Mammary epithelial cell (primary cell): ENCODE measurements at places on chromosomes 6 and 20.

DNA sequence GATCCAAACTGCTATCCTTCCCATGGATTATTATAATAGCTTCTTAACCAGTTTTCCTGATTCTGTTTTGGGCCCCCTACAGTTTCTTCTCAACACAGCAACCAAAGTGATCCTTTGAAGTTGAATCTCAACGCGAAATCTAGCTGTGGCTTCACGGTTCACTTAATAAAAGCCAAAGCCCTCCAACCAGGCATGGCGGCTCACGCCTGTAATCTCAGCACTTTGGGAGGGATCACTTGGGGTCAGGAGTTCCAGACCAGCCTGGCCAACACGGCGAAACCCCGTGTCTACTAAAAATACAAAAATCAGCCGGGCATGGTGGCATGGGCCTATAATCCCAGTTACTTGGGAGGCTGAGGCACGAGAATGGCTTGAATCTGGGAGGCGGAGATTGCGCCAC lies 3.3 kb downstream of the RMND1 start:
- DNase-seq = no peak

DNA sequence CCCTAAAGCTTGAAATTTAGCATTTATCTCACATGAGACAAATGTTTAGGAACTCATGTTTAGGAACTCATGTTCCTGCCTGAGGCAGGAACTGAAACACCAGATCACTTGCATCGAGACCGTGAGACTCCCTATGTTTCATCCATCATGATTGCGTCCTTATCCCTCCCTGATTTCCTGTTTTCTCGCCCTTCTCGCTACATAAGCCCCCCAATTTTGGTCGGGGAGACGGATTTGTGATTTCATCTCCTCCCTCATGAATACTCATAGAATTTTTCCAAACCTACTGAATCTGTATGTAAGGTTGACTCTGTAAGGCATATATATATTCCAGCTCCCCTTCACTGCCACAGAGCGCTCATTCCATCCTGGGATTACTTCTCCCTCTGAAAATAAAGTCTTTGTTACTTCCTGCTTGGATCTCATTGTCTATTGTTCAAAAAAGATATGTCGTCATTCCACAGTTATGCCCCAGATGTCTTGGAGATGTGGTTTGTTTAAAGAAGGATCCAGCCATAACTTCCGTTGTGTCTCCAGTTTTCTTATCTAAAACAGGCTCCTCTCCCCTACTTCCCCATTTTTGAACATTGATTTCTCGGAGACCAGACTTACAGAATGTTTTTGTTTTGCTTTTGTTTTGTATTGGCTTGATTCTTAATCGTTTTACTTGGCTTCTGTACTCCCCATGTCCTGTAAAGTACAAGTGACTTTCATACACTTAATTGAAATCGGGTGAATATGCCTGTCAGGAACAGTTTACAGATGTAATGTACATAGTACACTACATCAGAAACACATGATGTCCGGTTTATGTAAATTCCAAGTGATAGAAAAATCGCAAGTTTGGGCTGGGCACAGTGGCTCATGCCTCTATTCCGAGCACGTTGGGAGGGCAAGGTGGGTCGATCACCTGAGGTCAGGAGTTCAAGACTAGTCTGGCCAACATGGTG lies 118.7 kb downstream of the HFE start:
- peak; percentile 79 for DNase-seq

DNA sequence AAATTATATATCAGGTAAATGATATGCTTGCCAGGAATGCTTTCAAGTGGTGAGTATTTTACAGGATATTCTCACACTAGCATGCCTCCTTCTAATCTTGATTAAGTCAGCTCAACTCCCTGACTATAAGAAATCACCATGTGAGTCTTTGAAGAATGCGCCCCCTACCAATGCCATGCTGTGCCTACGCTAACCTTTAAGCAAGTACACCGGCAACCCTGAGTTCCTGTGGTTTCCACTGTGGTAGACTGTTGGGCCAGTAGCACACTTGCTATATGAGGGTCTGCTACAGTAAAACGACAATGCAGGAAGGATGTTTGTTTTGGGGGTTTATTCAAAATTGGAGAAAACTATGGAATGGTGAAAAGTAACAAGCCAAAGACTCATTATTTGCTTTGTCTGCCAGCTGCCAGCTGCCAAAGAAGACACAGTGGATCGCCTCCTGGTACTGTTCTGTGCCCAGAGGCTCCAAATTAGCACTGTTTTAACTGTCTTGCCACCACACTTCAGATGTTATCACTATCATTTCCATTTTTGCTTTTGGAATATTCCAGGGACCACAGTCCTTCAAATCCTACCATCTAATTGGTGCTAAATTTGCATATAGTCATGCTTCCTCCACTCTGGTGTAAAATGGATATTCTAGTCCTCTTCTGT lies 333.5 kb downstream of the RNGTT start:
- no peak for DNase-seq

DNA sequence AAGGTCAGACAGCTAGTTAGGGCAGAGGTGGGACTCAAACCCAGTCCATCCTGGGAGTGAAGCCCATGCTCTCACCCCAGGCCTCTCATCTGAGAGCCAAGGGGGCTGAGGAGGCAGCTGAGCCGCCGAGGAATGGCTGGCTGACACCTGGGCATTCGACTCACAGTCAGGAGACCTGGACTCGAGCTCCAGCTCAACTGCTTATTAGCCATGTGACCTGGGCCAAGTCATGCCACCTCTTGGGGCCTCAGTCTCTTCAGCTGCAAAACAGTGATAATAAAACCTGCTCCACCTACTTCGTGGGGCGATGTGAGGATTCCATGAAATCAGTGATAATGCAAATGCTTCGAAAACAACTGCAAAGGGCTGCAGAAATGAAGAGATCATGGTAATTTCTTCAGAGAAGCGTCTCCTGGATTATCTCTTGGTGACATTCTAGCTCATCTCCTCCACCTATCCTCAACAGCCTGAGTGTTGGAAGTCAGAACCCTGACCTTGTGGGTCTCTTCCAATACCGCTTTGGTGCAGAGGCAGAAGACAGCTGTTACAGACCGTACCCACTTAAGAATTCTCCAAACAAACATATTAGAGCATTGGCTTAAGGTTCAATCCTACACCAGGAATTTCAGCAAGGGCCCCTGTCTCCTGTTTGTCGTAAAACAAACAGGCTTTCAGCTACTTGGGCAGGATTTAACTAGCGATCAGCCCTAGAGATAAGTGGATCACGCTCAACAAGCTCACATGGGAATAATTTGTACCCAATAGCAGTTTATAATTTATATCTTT lies 60.0 kb upstream of the PIM1 start:
- DNase-seq = no peak

DNA sequence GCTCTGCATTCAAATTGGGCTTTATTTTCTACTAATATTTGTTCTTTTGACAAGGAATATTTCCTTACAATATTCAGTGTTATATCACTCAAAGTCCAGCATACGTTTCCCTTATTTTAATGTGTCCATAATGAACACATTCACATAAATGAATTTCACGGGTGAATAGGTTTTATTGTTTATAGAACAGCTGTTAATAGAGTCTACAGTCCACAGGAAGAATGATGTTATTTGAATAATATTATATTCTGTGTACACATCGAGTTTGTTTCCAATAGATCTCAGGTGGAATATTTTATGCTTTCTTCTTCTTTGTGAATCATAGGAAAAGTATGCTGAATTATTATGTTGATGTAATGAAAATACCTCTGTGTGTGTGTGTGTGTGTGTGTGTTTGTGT lies 582.4 kb downstream of the CDH26 start:
- DNase-seq = no peak

- no peak for DNase-seq
Observed at GRCh38 chr20:23544133-23544532, 24.2 kb downstream of the CST9L start.

GRCh38 chr6:143115728-143116127 lies 55.0 kb downstream of the AIG1 start:
- DNase-seq = no peak

DNA sequence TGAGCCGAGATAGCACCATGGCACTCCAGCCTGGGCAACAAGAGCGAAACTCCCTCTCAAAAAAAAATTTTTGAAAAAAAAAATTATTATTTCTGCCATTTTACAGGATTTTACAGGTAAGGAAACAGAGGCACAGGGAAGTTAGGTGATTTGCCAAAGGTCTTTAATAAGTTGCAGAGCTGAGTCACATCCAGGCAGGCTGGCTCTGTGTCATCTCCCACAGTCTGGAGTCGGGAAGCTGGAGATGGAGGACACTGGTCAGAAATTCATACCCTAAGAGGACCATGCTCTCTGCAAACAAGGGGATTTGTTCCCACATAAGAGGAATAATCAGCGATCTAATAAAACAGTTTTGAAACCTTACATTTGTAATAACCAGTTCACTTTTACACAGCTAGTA lies 24.1 kb downstream of the HECA start:
- DNase-seq = no peak

- DNase-seq = peak; percentile 64
Observed at GRCh38 chr6:15473741-15474161, 189.1 kb downstream of the DTNBP1 start.
